ENCODE measurements at places on chromosomes 3 and 15.
A peak's percentile ranks its signal among the peaks of the same experiment; 100 is the strongest.

GRCh38 chr15:74172701-74173379 lies 670 bp upstream of the ISLR start:
- peak; percentile 15 for DNase-seq

DNA sequence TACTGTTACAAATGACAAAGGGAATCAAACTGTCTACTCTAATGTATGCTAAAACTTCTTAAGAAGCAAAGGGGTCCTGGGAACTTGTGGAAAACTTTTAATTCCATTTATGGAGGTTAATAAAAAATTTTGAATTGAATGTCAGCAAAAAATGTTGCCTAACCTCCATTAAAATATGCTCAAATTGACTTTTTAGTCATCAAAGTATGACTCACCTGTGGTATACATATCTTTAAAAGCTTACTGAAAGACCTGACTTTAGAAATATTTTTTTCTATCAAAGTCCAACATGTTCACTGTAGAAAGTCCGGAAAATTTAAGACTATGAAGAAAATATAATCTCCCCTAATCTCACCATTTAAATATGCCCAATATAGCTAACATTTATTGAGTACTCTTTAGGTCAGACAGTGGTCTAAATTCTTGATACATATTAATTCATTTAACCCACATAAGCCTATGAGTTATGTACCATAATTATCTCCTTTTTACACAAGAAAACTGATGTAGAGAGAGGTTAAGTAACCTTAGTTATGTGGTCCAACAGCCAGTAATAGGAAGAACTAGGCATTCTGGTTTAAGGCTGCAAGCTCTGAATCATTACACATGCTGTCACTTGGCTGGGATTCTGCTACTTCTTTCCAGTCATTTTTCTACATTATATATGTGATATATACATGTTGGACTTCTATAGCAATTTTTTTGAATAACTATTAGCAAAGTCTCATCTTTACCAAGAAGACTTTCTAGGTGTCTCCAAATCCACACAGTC lies 83.6 kb downstream of the PDZRN3 start:
- DNase-seq, result no peak

- no peak for DNase-seq
Observed at GRCh38 chr3:185270262-185270955, 16.6 kb upstream of the EHHADH start.

GRCh38 chr3:15382405-15382923 lies 44.9 kb downstream of the METTL6 start:
- no peak for DNase-seq

Data from activated CD4-positive, CD25-positive, alpha-beta regulatory T cell treated with anti-CD3 and anti-CD28 coated beads, Interleukin-2, amount 50 U/mL, for 72 hours (primary cell).